H1 (cell line): ENCODE measurements at places on chromosomes 6 and 20. TPM values are rescaled to one million over a fixed set of nuclear protein-coding genes. Genes with fewer than 3 reads are reported as not detected.

GRCh38 chr6:168922436-168922835 is 331.2 kb downstream of the THBS2 start:
- DNase-seq, result no peak

DNA sequence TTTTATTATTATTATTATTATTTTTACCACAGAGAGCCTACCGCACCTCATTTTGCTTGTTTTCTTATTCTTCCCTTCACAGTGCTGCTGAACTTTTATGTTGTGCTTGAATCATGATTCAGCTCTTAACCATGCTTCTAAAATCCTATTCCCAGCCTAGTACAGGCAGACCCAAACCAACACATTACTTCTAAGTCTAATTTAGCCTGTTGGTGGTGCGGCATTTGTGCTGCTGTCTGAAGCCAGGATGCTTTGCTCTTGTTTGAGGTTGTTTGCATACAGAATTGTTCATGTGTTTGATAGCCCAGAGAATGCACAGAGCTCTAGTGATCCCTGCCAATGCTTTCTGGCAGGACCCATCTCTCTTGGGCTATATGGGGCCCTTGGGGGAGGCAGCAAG is 213.5 kb upstream of the KCNG1 start:
- DNase-seq, result no peak

Gene TRIM15
- total RNA-seq, result 0.48 and 0.54 TPM in 2 replicates

Gene CST5
- total RNA-seq, result not detected in 2 replicates

GRCh38 chr20:6705106-6705766 is 62.2 kb upstream of the BMP2 start:
- DNase-seq, result no peak

DNA sequence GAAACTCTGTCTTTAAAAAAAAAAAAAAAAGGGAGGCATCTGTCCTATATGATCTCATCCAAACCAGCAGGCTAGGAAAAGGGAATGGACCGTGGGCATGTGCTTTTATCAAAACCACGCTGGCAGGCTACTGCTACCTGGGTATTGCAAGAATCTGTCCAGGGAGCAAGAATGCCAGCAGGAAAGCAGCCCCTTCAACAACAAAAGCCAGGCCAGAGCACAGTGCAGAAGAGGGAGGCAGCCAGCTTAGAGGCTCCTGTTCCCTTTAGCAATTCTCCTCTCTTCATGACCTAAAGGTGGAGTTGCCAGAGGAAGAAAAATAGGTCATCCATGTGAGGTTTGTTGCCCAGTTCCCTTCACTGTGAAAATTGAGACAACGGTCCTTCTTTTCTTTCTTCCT is 18.2 kb downstream of the TBC1D20 start:
- no peak for DNase-seq

- no peak for DNase-seq
These were observed 5.9 kb upstream of the PLCB1 start for GRCh38 chr20:8126181-8126580.

DNA sequence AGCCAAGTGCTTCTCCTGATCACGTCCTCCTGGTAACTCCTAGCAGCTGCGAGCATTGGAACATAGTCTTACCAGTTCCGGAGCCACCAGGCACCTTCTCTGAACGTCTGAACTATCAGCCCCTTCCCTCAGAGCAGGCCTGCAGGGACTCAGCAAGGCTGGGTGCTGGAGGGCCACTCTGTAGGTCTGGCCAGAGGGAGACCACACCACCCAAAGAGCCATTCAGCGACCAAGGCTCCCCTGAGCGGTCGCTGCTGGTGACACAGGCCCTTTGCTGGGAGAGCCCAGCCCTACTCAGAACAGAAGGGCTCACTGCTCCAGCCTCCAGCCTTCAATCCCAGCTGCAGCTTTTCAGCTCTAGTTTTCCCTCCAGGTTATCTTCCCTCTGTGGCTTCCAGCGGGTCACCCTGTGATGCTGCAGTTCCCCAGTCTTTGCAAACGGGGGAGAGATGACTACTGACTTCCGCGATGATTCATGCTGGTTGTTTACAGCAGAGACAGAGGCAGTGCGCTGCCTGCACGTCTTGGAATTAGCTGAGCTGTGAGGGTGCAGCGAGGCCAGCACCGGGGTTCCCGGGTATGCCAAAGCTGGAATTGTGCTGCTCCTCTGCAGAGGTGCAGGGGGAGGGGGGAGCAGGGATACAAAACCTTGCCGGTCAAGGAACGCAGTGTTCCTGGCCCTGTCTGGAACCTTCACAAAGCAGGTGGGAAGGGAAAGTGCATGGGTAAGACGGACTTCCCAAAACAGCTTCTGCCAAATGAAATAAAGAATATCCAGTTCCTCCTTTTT is 161.4 kb downstream of the LY86 start:
- no peak for DNase-seq

DNA sequence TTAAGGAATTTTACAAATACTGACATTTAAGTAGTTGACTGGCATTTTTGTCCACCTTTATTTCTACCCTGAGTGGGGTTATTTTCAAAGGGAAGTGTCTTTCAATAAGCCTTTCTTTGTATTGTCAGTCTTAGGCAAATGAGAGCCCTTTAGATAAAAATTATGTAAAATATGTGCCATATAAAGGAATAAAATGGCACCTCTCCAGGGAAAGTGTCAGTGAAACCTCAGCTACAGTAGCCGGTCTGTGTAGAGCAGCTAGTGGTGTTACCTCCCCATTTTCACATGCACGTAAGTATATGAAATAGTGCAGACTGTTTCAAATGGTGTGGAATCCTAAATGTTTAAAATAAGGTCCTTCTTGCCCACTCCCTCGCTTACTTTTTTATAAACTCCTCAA is 5.0 kb downstream of the FAM217B start:
- DNase-seq, result no peak
